NCI-H1105 (cell line): ENCODE measurements at places on chromosomes 16 and 17.

DNA sequence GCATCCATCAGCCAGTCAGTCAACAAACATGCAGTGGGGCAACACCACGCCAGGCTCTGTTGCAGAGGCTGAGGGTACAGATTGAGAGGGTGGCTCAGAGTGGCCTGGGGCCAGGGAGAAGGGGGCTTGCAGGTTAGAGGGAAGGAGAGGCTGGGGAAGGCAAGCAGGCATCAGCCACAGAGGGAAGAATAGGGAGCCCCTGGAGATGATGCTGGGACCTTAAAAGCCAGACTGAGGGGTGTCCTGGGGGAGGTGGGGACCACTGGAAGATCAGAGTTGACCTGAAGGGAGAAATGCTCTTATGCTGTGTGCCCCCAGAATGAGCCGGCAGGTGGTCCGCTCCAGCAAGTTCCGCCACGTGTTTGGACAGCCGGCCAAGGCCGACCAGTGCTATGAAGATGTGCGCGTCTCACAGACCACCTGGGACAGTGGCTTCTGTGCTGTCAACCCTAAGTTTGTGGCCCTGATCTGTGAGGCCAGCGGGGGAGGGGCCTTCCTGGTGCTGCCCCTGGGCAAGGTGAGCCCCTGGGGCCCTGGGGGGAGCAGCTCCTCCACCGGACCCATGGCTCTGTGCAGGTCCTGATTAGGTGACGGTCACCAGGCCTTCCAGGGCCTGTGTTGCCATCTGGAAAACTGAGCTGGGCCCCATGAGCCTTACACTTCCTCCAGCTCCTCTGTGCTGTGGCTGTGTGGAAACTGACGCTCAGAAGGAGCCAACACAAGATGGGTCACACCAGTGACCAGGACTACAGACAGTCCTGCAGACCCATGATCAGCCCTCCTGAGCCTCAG lies 1.7 kb downstream of the CORO1A start:
- DNase-seq: no peak

DNA sequence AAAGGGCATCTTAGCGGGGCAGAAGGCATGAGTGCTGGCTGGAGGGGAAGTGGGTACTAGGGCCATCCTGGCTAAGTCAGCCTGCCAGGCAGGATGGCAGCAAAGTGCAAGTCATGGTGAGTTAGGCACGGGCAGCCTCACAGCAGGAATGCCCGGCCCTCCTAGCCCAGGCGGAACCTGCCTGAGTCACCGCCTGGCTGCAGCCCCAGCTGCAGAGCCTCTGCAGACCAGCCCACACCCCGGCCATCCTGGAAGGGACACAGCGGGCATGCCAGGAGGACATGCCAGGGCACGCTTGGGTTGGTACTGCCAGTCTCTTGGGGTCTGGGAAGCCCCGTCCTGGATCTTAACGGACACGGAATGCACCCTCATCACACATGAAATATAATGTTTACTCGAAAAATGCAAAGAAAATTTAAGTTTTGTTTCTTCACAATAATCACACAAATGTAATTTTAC lies 5.0 kb upstream of the ALDH3A1 start:
- peak; percentile 55 for DNase-seq

DNA sequence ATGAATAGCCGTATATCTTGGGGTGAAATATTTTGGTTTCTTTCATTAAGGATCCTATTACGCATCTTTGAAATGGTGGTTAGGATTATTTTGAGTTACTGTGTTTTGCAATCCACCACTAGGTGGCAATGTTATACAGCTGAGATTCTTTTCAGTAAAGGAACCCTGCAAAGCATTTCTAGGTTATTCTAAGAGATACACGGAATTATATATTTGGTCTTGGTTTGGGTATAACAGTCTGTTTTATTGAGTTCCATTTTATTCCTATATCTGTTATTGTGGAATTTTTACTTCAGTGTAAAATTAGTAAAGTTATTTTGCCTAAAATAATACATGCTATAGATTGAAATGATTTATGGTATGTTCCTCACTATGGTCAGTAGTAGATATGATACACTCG lies 62.9 kb upstream of the CPHXL start:
- peak; percentile 2 for DNase-seq

- DNase-seq: peak; percentile 46
Measured at GRCh38 chr16:55035029-55035428, 104.4 kb downstream of the IRX5 start.

- no peak for DNase-seq
Measured at GRCh38 chr16:73909529-73910035, 387.0 kb upstream of the PSMD7 start.

GRCh38 chr17:3554440-3554839 lies 3.2 kb downstream of the TRPV3 start:
- no peak for DNase-seq

GRCh38 chr16:897200-897543 lies 73.6 kb downstream of the LMF1 start:
- no peak for DNase-seq

- DNase-seq: no peak
Measured at GRCh38 chr17:67853703-67854102, 28.4 kb downstream of the BPTF start.

DNA sequence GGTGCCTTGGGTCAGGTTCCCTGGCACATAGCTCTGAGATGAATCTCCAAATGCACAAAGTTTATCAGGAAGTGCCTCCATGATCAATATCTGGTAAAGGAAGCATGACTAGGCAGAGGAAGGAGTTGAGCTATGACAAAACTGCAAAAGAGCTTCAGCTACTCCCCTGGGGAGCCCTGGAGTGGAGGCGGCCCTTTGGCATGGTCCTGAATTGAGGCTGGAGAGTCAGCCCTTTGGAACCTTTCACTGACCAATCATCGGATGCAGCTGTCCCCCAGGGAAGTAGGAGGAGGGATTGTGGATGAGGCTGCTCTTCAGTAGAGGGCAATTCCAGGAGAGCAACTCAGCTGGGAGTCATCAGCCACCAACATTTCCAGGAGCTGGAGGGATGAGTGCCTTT lies 46.1 kb upstream of the NLRP1 start:
- no peak for DNase-seq

GRCh38 chr17:79919862-79920720 lies 80.9 kb upstream of the CBX4 start:
- no peak for DNase-seq

- no peak for DNase-seq
Measured at GRCh38 chr16:3948378-3948995, 68.0 kb upstream of the CREBBP start.

DNA sequence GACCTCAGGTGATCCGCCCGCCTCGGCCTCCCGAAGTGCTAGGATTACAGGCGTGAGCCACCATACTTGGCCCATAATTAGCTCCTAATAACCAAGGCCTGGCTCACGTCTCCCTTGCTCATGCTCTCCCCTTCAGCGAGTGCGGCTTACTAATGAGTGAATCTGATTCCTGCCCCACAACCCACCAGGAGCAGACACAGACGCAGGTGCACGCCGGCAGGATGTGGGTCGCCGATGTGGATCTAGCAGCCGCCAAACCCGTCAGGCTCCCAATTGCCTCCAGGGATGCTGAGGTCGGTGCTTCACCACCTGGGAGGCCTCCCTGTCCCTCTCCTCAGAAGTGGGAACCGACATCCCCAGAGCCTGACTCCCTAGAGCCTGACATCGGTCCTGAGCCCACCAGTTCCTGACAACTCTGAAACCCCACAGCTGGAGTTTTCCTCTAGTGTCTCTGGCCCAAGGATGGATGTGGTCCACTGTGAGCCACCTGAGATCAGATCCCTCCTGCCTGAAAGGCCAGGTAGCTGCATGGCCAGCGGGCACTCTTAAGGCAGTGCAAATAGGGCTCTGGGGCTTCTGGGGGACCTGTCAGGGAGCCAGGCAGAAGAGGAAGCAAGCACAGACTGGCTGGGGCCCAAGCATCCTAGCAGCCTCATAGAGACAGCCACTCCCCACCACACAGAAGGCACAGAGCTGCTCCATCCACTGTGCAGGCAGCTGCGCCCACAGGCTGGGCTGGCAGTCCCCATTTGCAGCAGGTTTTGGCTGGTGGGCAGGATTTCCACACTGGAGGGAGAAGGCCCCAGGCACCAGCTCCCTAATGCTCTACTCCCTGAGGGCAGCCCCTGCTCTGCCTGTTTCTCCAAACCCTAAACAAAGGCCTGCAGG lies 10.8 kb downstream of the EXOC7 start:
- no peak for DNase-seq

- DNase-seq: no peak
Measured at GRCh38 chr17:46977750-46978488, 1.1 kb downstream of the RPRML start.

DNA sequence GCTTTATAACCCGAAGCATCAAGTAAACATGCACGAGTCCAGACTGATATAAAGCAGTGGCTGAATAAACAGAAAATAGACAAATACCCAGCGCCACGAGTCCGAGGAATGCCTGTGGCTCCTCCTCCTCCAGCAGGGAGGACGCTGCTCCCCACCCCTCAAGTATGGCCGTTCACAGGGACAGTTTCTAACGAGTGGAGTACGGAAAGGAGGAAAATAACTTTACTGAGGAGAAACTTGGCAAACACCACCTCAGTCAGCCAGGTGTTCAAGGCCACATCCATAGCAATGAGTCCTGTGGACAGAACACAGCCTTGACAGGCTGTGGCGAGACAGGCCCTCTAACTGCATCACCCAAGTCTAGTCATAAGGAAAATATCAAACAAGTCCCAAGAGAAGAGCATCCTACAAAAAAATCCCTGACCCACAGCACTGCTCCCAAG lies 9.2 kb downstream of the ZDHHC7 start:
- no peak for DNase-seq

- DNase-seq: no peak
Measured at GRCh38 chr16:743794-744500, 3.1 kb upstream of the CIAO3 start.

- DNase-seq: no peak
Measured at GRCh38 chr17:79657036-79657435, 46.2 kb upstream of the RBFOX3 start.

DNA sequence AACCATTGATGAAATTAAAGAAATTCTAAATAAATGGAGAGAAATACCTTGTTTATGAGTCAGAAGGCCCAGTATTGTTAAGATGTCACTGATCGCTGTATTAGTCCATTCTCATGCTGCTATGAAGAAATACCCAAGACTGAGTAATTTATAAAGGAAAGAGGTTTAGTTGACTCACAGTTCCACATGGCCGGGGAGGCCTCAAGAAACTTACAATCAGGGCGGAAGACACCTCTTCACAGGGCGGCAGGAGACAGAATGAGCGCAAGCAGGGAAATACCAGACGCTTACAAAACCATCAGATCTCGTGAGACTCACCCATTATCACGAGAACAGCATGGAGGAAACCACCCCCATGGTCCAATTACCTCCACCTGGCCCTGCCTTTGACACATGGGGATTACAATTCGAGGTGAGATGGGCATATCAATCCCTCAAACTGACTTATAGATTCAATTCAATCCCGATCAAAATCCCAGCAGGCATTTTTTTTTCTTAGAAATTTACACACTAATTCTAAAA lies 157.2 kb downstream of the ENGASE start:
- DNase-seq: no peak

DNA sequence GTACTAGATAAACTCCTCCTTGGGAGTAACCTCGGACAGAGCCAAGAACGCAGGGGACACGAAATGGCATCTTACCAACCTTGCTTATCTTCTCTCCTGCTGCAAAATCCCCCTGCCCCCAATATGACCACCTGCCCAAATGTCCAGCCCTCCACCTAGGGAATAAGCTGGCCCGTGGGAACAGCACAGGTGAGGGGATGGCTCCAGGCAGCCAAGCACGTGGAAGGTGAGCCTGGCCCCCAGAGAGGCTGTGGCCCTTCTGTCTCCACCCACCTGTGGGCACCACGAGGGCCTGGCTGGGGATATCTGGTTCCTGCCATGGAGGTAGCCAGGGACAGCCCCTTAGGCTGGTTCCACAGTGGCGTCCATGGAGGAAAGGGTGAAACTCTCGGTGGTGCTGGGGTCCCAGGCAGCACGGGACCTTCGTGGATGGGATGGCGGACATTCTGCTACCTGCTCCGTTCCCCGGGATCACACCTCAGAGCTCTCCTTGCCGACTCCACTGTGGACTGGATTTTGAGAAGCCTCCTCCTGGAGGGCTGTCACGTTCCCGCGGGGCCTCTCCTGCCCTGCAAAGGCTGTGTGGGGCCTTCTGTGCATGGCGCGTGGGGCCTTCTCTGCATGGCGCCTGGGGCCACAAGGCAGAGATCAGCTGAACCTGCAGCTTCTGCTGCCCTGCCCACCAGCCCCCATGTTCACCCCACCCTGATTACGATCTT lies 388.5 kb upstream of the TNRC6C start:
- no peak for DNase-seq

DNA sequence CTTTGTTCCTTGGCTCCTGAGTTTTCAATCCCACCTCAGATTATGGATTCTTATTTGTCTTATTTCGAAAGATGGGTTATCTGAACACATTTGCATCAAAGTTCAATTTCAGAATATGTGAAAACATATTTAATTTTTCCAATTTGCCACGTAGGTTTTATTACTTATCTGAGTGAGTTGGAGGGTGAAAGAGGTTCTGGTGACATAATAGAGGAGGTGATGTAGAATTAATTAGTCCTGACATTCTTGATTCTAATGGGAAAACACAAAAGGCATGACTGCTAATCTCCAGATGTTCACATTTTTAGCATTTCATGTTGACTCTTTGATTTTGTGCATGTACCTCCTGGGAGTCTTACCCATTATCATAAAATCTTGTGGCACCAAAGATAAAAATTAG lies 9.1 kb downstream of the TOM1L1 start:
- DNase-seq: no peak

- no peak for DNase-seq
Measured at GRCh38 chr16:85253084-85253941, 141.0 kb upstream of the CIBAR2 start.

GRCh38 chr16:48965386-48965785 lies 316.3 kb downstream of the CBLN1 start:
- peak; percentile 98 for DNase-seq

DNA sequence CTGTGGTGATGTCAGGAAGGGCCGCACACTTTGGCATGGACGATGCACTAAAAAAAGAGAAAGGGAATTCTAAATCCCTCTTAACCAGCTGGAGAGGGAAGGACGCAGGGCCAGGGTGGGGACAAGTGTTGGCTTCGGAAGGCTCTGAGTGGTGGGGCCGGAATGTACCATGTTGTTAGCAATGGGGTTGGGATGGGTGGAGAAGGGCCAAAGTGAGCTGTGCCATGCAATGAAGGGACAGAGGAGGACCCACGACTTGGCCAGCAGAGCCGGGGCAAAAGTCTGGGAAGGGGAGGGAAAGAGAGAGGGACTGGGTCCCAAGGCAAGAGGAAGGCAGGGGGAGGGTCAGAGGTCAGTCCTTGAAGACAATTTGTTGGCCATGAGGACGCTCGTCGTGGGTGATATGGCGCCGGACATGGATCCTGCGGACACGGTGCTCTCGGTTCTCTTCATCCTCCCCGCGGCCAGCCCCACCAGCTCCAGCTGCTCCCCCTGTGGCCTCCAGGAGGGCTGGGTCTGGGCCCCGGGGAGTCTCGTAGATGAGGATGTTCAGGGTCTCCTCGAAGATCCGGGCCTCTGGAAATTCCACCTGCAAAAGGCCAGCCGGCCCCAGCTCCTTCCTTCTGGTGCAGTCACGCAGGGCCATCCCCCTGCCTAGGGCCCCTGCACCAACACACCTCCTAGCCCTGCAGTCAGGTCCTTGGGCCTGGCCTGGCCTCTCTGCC lies 6.4 kb downstream of the ASPHD1 start:
- no peak for DNase-seq

- no peak for DNase-seq
Measured at GRCh38 chr16:84138824-84139627, 6.0 kb downstream of the HSDL1 start.
